ENCODE measurements at places on chromosomes 4 and X. TPM values are rescaled to one million over a fixed set of nuclear protein-coding genes. Genes with fewer than 3 reads are reported as not detected.

Gene UGT8
- not detected for total RNA-seq

Gene RAB33B
- 24.6 TPM for total RNA-seq

Gene SH3D19
- 125 TPM for total RNA-seq

Gene C4orf50
- not detected for total RNA-seq

Gene NSG1
- total RNA-seq, result 0.57 TPM

Gene TCEAL5
- total RNA-seq, result not detected

Gene FAM133A
- total RNA-seq, result not detected

Gene CLDN2
- total RNA-seq, result not detected

Gene SULT1E1
- total RNA-seq, result 23.8 TPM

Data from vein endothelial cell (primary cell).